Hepatocyte (in vitro differentiated cells): ENCODE measurements at places on chromosomes 12 and 14. TPM values are rescaled to one million over a fixed set of nuclear protein-coding genes. Genes with fewer than 3 reads are reported as not detected.

DNA sequence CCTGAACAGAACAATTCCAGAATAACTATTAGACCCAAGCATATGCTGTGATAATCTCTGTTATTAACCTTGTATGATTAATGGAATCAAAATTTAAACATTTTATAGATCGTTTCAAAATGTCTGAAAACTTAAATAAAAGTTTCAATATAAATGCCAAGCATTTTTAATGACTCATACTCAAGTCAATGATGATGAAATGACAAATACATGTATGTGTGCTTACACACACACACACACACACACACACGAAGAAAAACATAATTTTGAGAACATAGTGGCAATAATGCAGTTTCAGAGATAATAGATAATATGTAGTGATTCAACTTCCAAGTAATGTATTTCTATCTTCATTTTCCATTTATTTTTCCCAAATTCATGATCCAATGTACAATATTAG lies 384.9 kb upstream of the FOXG1 start:
- no peak overlapping the region for H3K4me3 ChIP-seq
- no peaks in the 10 kb centered on the region for H3K36me3 ChIP-seq
- H3K27me3 ChIP-seq, result no peaks in the 10 kb centered on the region
- no peaks in the 10 kb centered on the region for H3K4me1 ChIP-seq
- no peak overlapping the region for H3K27ac ChIP-seq

- no peaks in the 10 kb centered on the region for H3K4me1 ChIP-seq
- H3K27ac ChIP-seq, result no peak overlapping the region
- H3K4me3 ChIP-seq, result no peak overlapping the region
- DNase-seq, result no peak
These were observed 420.1 kb downstream of the FUT8 start for GRCh38 chr14:65832431-65833266.

DNA sequence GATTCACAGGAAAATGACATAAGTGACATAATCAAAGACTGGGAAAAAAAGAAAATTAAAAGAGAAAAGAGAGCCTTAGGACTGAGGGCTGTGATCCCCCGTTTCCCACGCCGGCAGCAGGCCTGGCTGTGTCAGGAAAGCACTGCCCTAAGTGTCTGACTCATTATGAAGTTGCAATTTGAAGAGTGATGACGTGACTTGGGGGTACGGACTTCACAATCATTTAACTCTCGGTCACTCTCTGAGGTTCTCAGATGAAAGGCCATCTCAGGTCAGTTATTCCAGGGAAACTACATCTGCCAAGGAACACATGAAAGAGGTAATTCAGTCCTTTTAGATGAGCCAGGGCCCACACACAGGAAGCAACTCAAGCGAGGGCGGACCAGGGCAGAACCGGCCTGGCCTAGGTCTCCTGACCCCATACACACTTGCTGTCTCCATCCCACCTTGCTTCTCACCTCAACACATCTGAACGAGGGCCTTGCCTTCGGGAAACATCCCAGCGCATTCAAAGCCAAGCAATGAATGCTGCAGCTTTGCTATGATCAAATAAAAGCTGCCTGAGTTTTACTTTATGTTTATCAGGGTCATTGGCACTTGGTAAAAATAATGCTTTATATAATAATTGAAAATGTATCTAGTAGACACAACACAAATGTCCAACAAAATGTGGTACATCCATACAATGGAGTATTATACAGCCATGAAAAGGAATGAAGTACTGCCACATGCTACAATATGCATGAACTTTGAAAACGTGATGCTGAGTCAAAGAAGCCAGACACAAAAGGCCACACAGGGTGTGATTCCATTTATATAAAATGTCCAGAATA lies 2.7 kb downstream of the SSH1 start:
- no peak overlapping the region for H3K4me3 ChIP-seq
- peaks cover 22% of the 10 kb centered on the region for H3K4me1 ChIP-seq
- no peaks in the 10 kb centered on the region for H3K36me3 ChIP-seq
- peak; percentile 43 for DNase-seq
- peak overlapping the region; percentile 91 for H3K27ac ChIP-seq

DNA sequence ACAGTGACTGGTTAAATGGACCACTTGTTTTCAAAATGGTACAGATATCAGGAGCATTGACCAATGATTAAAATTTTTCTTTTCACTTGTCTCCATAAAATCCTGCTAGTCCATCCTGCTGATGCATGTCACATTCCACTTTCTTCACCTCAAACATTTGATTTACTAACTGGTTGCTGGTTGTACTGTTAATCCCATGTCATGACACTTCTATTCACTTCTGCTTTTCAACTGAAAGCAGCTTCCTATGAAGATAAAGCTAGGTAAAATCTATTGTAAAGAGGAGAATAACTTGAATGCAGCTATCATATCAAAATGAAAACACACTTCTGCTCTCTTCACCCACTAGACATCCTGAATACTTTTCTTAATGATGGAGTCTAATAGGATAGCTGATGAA lies 149.6 kb upstream of the OTX2 start:
- no peaks in the 10 kb centered on the region for H3K4me1 ChIP-seq
- no peak for DNase-seq
- H3K27ac ChIP-seq, result no peak overlapping the region
- H3K4me3 ChIP-seq, result no peak overlapping the region

DNA sequence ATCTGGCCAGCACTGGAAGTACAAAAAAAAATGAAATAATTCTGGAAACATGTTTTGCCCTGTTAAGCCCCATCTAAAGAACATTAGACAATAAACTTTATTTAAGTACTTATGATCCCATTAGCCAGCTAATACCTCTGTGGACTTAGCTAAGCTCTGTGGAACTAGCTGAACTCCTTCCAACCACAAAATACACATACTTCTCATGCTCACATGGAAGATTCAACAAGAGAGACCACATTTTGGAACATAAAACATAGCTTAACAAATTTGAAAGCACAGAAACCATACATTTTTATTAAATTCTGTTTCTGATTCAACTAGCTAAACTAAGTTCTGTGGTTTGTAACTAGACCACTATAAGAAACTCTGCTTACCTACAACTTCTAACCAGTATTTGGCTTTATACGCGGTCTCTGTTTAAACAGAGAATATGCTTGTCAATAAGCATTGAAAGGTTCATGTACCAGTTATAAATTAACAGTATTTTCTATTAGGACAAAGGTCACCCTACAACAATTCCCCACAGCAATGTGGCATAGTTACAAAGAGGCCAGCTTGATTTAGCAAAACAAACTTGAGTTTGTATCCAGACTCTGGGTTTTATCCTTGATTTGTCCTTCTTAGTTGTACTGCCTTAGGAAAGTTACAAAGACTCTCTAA lies 300.1 kb downstream of the C12orf50 start:
- H3K4me1 ChIP-seq, result peaks cover 5% of the 10 kb centered on the region
- H3K27me3 ChIP-seq, result no peaks in the 10 kb centered on the region
- DNase-seq, result peak; percentile 6
- no peak overlapping the region for H3K4me3 ChIP-seq
- peak overlapping the region; percentile 69 for H3K27ac ChIP-seq
- H3K36me3 ChIP-seq, result no peaks in the 10 kb centered on the region

DNA sequence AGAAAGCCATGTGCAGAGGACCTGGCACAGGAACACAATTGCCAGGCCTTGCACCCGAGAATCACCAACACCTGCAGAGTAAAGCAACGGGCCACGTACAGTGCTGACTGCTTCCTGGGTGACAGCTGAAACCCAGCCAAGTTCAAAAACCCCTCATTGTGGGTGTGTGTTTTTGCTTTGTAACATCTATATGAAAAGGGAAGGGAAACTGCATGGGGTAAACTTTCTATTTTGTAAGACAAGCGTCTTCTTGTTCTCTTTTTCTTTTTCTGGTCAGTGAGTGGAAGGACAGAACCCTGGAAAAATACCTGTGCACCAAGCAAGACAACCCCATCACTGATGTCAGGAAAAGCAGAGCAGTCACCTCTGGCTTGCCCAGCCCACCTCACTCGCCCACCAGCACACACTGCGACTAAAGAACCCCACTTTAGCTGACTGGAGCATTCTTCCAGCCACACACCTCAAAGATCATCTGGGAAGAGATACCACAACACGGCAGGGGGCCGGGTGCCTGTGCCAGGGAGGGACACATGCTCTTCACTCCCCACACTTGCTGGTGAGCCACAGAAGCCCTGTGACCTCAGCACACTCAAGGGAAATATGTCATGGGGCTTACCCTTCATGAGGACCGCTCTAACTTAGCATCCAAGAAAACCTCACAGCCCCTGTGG lies 172.3 kb downstream of the NDUFA12 start:
- no peaks in the 10 kb centered on the region for H3K36me3 ChIP-seq
- H3K4me1 ChIP-seq, result peaks cover 8% of the 10 kb centered on the region
- no peak overlapping the region for H3K4me3 ChIP-seq
- no peak for DNase-seq

DNA sequence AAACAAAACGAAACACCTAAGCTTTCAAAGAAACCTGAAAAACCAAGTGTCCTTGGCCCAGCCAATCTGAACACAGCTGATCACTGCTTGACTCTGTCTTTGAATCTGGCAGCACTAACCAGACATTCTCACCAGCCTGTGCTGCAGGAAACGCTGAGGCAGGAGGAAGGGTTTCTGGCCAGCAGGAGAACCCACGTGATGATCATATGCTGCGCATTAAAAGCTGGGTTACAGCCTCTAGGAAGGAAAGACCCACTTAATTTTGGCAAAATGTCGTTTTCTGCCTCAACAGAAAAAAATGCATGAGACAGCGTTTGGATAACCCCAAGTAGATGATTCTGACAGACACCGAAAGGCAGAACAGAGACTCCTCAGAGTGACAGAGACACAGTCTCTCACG lies 9.8 kb downstream of the APPL2 start:
- no peaks in the 10 kb centered on the region for H3K36me3 ChIP-seq
- DNase-seq, result no peak
- peak overlapping the region; percentile 2 for H3K27ac ChIP-seq
- no peak overlapping the region for H3K4me3 ChIP-seq
- peaks cover 44% of the 10 kb centered on the region for H3K4me1 ChIP-seq
- no peaks in the 10 kb centered on the region for H3K27me3 ChIP-seq

- no peak for DNase-seq
- no peaks in the 10 kb centered on the region for H3K36me3 ChIP-seq
- peak overlapping the region; percentile 73 for H3K27ac ChIP-seq
- no peaks in the 10 kb centered on the region for H3K27me3 ChIP-seq
- H3K4me3 ChIP-seq, result no peak overlapping the region
- peaks cover 15% of the 10 kb centered on the region for H3K4me1 ChIP-seq
These were observed 99.3 kb downstream of the RAD51B start for GRCh38 chr14:67918838-67919237.

DNA sequence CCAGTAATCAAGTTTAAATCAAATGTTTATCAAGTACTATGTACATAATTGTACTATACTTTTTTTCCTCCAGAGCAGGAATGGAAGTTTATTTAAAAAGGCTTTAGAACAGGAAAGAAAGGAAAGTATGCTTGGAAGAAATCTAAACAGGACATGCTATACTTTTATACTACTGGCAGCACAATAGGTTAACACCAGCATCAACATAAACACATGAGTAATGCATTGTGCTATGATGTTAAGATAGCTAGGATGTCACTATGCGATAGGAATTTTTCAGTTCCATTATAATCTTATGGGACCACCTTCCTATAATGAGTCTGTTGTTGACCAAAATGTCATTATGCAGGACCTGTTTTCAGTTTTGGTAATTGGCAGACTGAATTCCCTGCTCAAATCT lies 41.5 kb upstream of the ANKS1B start:
- H3K4me1 ChIP-seq, result no peaks in the 10 kb centered on the region
- H3K4me3 ChIP-seq, result no peak overlapping the region
- no peak for DNase-seq
- H3K27me3 ChIP-seq, result no peaks in the 10 kb centered on the region

DNA sequence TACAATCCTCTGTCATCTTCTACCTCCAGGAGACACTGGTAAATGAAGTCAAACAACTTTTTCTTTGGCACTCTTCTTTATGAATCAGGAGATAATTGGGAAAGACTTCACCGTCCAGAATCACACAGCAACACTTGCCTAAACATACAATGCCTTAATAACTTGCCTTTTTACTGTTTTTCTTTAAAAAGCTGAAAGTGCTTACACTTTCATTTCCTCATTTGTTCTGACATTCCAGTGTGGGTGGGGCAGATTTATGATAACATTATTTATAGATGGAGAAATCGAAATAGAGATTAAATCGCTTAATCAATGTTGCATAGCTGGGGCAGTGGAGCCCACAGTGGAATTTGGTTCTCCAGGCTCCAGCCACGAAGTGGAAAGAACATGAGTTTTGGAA lies 2.8 kb upstream of the FRS2 start:
- peaks cover 4% of the 10 kb centered on the region for H3K4me1 ChIP-seq
- no peak for DNase-seq
- H3K4me3 ChIP-seq, result no peak overlapping the region
- no peak overlapping the region for H3K27ac ChIP-seq
- no peaks in the 10 kb centered on the region for H3K27me3 ChIP-seq
- no peaks in the 10 kb centered on the region for H3K36me3 ChIP-seq

GRCh38 chr12:42666671-42667243 lies 77.2 kb upstream of the PRICKLE1 start:
- peak; percentile 54 for DNase-seq
- no peak overlapping the region for H3K4me3 ChIP-seq
- no peak overlapping the region for H3K27ac ChIP-seq
- peaks cover 6% of the 10 kb centered on the region for H3K4me1 ChIP-seq
- H3K27me3 ChIP-seq, result no peaks in the 10 kb centered on the region

DNA sequence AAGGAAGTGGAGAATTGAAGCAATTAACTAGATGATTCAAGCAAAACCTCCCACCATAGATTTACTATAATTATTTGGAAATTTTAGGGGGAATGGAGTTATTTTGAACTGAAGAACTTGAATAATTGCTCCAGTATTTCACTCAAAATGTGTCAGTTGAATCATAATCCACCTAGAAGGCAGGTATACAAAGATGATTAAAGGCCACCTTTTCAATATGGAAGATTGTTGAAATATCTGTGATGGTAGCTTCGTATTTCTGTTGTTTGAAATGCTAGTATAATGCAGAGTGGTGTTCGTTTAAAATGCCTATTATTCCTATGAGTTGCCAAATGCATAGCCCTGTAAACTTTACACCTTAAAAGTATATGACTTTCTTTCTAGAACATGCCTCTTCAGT lies 3.1 kb downstream of the HMGA2 start:
- peak overlapping the region; percentile 94 for H3K4me3 ChIP-seq
- no peak for DNase-seq
- H3K27ac ChIP-seq, result peak overlapping the region; percentile 96
- H3K36me3 ChIP-seq, result no peaks in the 10 kb centered on the region
- peaks cover 9% of the 10 kb centered on the region for H3K4me1 ChIP-seq
- H3K27me3 ChIP-seq, result no peaks in the 10 kb centered on the region

- no peaks in the 10 kb centered on the region for H3K27me3 ChIP-seq
- no peak for DNase-seq
- H3K27ac ChIP-seq, result no peak overlapping the region
- no peaks in the 10 kb centered on the region for H3K36me3 ChIP-seq
These were observed 52.1 kb downstream of the GALNT4 start for GRCh38 chr12:89472508-89472907.

Gene SLC22A17
- total RNA-seq, result 31.9 and 44.4 TPM in 2 replicates

Gene L2HGDH
- total RNA-seq, result 9.7 and 11.8 TPM in 2 replicates

Gene BMP4
- total RNA-seq, result 54.0 and 56.0 TPM in 2 replicates

Gene PAX9
- 0.53 TPM in 1 of 2 replicates, not detected in the other for total RNA-seq

Gene IL31
- total RNA-seq, result not detected in 2 replicates

Gene CLEC14A
- 2.3 and 4.0 TPM in 2 replicates for total RNA-seq

Gene TTC9
- total RNA-seq, result 2.9 and 3.6 TPM in 2 replicates

Gene SMCO2
- total RNA-seq, result not detected in 2 replicates

Gene SLC25A47
- total RNA-seq, result 1.6 and 1.8 TPM in 2 replicates

Gene ABCC9
- 7.2 and 10.0 TPM in 2 replicates for total RNA-seq

Gene TMEM132C
- total RNA-seq, result 9.3 and 10.6 TPM in 2 replicates

Gene KRT6C
- total RNA-seq, result 0.07 and 0.32 TPM in 2 replicates

Gene PWP1
- total RNA-seq, result 54.8 and 64.0 TPM in 2 replicates

Gene EIF2S3B
- total RNA-seq, result 1.3 and 1.4 TPM in 2 replicates
